Naive B cell (primary cell): ENCODE measurements at places on chromosomes 4 and X. TPM values are rescaled to one million over a fixed set of nuclear protein-coding genes. Genes with fewer than 3 reads are reported as not detected.

Gene TLR7
- 33.4 TPM for polyA plus RNA-seq

Gene SPANXA1
- polyA plus RNA-seq: not detected

Gene CORIN
- not detected for polyA plus RNA-seq

Gene SH3RF1
- 1.1 TPM for polyA plus RNA-seq

Gene CT55
- not detected for polyA plus RNA-seq

Gene BEND2
- not detected for polyA plus RNA-seq

Gene HSD17B10
- 118 TPM for polyA plus RNA-seq

Gene GPAT3
- not detected for polyA plus RNA-seq

Gene PAGE1
- not detected for polyA plus RNA-seq

Gene TCEAL6
- not detected for polyA plus RNA-seq

Gene GTPBP6
- polyA plus RNA-seq: 37.7 TPM

Gene POU4F2
- polyA plus RNA-seq: not detected

Gene FAM47E
- 0.31 TPM for polyA plus RNA-seq

Gene PNCK
- polyA plus RNA-seq: not detected

Gene SULT1E1
- not detected for polyA plus RNA-seq

Gene FAM149A
- not detected for polyA plus RNA-seq

Gene CWH43
- polyA plus RNA-seq: not detected

Gene HMGB2
- polyA plus RNA-seq: 142 TPM

Gene FAM53A
- 2.9 TPM for polyA plus RNA-seq

Gene MUC7
- polyA plus RNA-seq: not detected

Gene ADGRG4
- polyA plus RNA-seq: not detected

Gene RS1
- not detected for polyA plus RNA-seq

Gene SLC34A2
- polyA plus RNA-seq: not detected

Gene GYPA
- polyA plus RNA-seq: not detected

Gene TRAM1L1
- not detected for polyA plus RNA-seq

Gene TSPAN5
- 10.2 TPM for polyA plus RNA-seq

Gene LANCL3
- polyA plus RNA-seq: not detected

Gene SSX4
- not detected for polyA plus RNA-seq

Gene CSAG3
- not detected for polyA plus RNA-seq

Gene FGF16
- polyA plus RNA-seq: not detected

Gene ARSJ
- polyA plus RNA-seq: not detected

Gene TMSB15C
- 0.89 TPM for polyA plus RNA-seq

Gene SORBS2
- not detected for polyA plus RNA-seq

Gene TLR2
- polyA plus RNA-seq: 1.5 TPM

Gene VSIG4
- polyA plus RNA-seq: not detected

Gene FMR1NB
- polyA plus RNA-seq: not detected

Gene WDFY3
- polyA plus RNA-seq: 0.19 TPM

Gene SATL1
- polyA plus RNA-seq: not detected

Gene PPP1R2C
- not detected for polyA plus RNA-seq

Gene LGI2
- polyA plus RNA-seq: not detected

Gene TMPRSS11B
- polyA plus RNA-seq: not detected

Gene SLC10A3
- 36.2 TPM for polyA plus RNA-seq

Gene TMPRSS11A
- not detected for polyA plus RNA-seq

Gene ZGRF1
- polyA plus RNA-seq: 3.3 TPM

Gene MAGEA1
- polyA plus RNA-seq: not detected

Gene FHIP1A
- not detected for polyA plus RNA-seq

Gene USP9X
- polyA plus RNA-seq: 22.5 TPM

Gene KDR
- polyA plus RNA-seq: not detected

Gene AKAP4
- not detected for polyA plus RNA-seq

Gene PABPC1L2A
- not detected for polyA plus RNA-seq

Gene TMEM175
- polyA plus RNA-seq: 38.8 TPM

Gene MED14
- polyA plus RNA-seq: 10.9 TPM

Gene MAOB
- polyA plus RNA-seq: not detected

Gene ELK1
- polyA plus RNA-seq: 14.0 TPM
